ENCODE measurements at places on chromosomes 4 and X. TPM values are rescaled to one million over a fixed set of nuclear protein-coding genes. Genes with fewer than 3 reads are reported as not detected.

Gene GPR50
- total RNA-seq, result 12.2 TPM

Gene CFI
- total RNA-seq, result not detected

Gene KCNE5
- 3.7 TPM for total RNA-seq

Gene PCDH10
- 8.1 TPM for total RNA-seq

Gene PGAM4
- 0.52 TPM for total RNA-seq

Gene REST
- total RNA-seq, result 98.1 TPM

Gene FGA
- not detected for total RNA-seq

Gene HSFX3
- total RNA-seq, result not detected

Gene KCND1
- total RNA-seq, result 5.7 TPM

Gene ATXN3L
- total RNA-seq, result not detected

Gene CXCL13
- not detected for total RNA-seq

Gene COX7B2
- total RNA-seq, result not detected

Gene XAGE1B
- total RNA-seq, result not detected

Gene IL2
- total RNA-seq, result not detected

Gene FOXR2
- not detected for total RNA-seq

Gene GATA1
- total RNA-seq, result not detected

Gene SOWAHD
- total RNA-seq, result 0.92 TPM

Gene BGN
- total RNA-seq, result 1.2 TPM

Gene PHOX2B
- total RNA-seq, result not detected

Gene PPBP
- not detected for total RNA-seq

Gene TSPAN5
- 7.0 TPM for total RNA-seq

Gene ETDA
- not detected for total RNA-seq

Gene HGFAC
- total RNA-seq, result 0.33 TPM

Gene MUC7
- not detected for total RNA-seq

Gene IL3RA
- total RNA-seq, result not detected

Gene FUNDC1
- total RNA-seq, result 19.8 TPM

Gene TMEM47
- total RNA-seq, result 26.4 TPM
